ENCODE measurements at places on chromosomes 7 and 10.

DNA sequence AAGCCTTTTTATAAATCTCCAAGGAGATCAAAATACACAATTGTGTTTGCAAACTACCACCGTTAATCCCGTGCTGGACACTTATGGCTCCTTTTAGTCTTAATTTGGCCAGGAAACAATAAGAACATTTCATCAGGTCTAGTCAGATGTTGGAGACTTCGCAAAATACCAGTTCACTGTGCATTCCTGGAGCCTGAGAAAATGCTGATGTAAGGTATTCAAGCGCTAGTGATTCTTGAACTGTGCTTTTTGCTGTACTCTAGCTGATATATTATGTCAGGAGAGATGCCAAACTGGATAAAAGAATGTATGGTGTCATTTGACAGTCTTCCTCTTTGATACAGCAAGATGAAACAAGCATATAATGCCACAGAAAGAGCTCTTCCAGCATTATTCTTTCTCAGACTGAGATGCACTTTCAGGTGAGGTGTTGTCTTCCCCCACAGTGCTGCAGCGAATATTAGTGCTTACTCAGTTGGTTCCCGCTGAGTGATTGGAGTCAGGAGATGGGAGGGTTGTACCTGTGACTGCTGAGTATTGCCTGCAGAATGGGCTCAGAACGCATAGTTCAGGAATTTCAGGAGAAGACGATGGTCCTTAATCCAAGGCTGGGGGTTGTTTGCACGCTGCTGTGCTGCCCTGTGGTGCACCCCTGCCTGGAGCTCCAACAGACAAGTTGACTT lies 59.2 kb downstream of the OGDH start:
- no peak for DNase-seq

DNA sequence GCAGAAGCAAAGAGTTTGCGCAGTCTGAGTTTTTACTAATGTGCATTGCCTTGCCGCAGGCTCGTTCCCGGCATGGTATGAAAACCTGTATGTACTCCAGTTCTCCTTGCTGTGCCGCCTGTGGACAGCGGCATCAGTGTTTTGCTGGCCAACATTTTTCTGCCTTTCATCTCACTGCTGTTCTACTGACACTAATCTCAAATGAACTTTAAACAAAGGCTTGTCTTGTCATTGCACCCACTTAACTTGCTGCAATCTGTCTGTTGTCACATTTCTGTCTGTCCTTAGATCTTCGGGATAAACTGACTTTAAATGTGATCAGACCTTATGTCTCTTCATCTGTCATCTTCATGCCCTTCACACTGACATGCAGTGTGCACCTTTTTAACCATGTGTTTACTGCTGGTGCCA lies 71.7 kb upstream of the ZNRF2 start:
- DNase-seq = no peak

DNA sequence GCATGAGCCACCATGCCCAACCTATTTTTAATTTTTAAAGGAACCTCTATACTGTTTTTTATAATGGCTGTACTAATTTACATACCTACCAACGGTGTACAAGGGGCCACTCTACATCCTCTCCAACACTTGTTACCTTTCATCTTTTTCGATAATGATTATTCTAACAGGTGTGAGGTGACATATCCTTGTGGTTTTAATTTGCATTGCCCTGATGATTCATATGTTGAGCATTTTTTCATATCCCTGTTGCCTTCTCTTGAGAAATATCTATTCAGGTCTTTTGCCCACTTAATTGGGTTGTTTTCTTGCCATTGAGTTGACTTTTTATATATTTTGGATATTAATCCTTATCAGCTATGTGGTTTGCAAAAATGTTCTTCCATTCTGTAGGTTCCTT lies 167.0 kb downstream of the CTTNBP2 start:
- no peak for DNase-seq

DNA sequence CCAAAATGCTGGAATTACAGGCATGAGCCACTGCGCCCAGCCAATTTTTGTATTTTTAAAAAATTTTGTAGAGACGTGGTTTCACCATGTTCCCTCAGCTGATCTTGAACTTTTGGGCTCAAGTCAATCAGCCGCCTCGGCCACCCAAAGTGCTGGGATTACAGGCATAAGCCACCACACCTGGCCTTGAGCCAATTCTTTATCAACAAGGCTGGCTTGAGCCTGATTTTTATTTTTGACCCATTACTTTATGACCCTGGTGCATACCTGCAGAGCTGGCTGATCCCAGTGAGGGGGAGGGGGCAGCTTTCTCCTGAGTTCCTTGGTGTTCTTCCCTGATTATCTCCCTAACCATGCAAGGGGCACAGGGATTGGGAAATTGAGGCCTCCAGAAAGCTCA lies 15.8 kb upstream of the CPA1 start:
- DNase-seq = no peak

GRCh38 chr10:105187243-105187642 lies 546.2 kb downstream of the SORCS3 start:
- no peak for DNase-seq

GRCh38 chr10:60234551-60234950 lies 155.1 kb downstream of the ANK3 start:
- no peak for DNase-seq

- peak; percentile 52 for DNase-seq
These were observed 27.6 kb upstream of the RNF32 start for GRCh38 chr7:156612930-156613329.

- no peak for DNase-seq
These were observed 787.0 kb upstream of the C7orf33 start for GRCh38 chr7:147803606-147804005.

- no peak for DNase-seq
These were observed 239.0 kb downstream of the REEP3 start for GRCh38 chr10:63760034-63760707.

- no peak for DNase-seq
These were observed 78.3 kb downstream of the ATRNL1 start for GRCh38 chr10:115171392-115171960.

- no peak for DNase-seq
These were observed 60.9 kb downstream of the SLC16A9 start for GRCh38 chr10:59648711-59649201.

- no peak for DNase-seq
These were observed 124.2 kb downstream of the TCERG1L start for GRCh38 chr10:131187274-131187673.

DNA sequence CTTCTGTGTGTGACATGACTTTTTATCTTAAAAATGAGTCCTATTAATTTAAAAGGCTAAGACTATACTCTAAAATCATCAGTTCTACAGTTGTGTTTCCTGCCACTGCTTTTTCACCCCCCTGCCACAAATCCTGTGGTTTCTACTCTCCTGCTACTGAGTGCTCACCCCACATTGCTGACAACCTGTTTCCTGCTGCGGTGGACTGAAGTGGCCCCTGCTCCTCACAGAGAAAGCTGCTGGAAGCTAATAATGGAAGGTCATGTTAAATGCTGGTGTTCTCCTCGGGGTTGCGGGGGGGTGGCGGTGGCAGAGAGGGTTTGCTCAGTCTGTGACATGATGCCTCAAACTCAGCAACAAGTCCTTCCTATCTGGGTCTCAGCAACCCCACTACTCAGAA lies 113.2 kb upstream of the INHBA start:
- DNase-seq = no peak

- DNase-seq = no peak
These were observed 71.2 kb downstream of the ADCY1 start for GRCh38 chr7:45645141-45645969.

GRCh38 chr10:79069325-79070080 lies 737 bp downstream of the ZMIZ1 start:
- DNase-seq = peak; percentile 35

DNA sequence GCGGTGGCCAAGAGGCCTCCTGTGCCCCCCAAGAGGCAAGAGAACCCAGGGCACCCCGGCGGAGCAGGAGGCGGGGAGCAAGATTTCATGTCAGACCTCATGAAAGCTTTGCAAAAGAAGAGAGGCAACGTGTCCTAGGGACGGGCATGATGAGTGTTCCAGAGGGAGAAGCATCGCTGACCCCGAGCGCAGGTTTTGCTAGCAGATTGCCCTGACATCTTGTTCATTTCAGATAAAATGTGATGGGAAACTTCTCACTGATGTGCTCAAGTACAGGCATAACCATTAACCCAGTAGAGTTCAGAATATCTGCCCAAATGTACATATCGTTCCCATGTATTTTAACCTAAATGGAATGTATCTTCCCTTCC lies 129.2 kb downstream of the APBB1IP start:
- no peak for DNase-seq

GRCh38 chr10:102856758-102857424 lies 2.8 kb downstream of the BORCS7 start:
- no peak for DNase-seq

DNA sequence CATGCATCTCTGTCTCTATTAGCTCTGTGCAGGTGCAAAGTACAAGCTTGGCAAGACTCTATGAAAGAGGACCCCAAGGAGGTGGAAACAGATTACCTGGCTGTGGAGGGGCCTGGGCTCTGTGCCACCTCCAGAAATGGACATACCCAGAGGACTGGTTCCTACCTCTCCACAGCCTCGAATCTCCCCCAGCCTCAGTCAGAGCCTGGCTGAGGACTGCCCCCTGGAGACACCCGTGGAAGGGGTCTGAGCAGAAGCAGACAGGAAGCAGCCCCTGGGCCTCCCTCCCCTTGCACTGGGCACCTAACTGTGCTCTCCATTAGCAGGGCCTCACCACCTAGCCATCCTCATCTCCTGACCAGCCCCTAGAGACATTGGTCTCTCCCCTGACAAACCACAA lies 92.0 kb downstream of the DLG5 start:
- no peak for DNase-seq

DNA sequence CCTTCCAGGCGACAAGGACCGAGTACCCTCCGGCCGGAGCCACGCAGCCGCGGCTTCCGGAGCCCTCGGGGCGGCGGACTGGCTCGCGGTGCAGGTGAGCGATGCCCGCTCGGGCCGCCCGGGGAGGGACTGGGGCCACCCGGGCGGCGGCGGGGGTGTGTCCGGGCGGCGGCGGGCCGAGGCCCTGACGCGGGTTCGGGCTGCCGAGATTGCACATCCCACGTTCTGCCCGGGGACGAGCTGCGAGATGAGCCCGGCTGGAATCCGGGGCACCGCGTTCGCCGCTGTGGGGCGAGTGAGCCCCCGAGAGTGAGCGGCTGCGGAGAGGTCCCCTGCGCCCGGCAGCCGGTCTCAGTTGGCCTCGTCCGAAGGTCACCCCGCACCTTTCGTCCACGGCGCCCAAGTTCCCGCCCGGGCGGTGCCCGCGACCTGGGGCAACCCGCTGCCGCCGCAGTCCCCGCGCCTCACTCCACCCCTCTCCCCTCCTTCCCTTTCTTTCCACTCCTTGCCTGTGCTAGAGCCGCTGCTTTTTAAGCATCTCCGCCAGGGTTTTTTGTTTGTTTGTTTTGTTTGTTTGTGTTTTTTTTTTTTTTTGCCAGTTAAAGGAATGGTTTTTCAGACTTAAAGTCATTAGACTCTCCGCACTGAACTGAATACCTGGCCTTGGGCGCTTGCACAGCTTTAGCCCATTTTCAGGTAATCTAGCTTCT lies 515 bp downstream of the RALA start:
- no peak for DNase-seq

Data from activated T-helper 9 cell treated with anti-CD3 and anti-CD28 coated beads, Interleukin-2, amount 50 U/mL, for 16 hours (primary cell).